ENCODE measurements at places on chromosomes 7 and 10.

DNA sequence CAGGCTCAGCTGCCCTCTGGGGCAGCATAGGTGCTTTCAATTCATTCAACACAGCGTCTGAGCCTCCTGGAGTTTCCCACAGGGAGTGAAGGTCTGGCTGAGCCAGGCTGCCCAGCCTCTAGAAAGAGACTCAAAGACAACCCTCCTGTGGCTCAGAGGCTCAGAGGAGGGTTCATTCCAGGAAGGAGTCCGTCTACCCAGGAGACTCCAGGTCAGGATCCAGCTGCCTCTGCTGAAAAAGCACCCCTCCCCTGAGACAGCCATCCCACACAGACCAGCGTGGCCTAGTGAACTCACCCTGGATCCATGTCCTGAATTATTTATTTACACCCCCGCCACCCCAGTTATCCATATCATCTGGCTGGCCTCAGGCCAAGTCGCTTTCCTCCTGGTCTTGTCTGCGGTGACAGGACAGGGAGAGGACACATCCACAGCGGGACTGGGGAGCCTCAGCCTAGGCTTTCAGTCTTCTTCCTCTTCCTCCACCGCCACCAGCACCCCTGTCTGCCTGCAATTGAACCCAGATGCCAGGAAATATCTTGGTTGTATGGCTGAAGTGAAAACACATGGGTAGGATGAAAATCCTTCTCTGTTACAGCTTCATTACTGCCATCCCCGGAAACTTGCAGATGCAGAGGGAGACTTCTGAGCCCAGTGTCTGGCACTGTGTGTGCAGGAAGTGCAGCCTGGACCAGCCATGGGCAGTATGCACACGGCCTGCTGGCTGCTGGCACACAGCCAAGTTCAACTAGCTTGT lies 44.0 kb upstream of the COL13A1 start:
- DNase-seq: peak; percentile 51

DNA sequence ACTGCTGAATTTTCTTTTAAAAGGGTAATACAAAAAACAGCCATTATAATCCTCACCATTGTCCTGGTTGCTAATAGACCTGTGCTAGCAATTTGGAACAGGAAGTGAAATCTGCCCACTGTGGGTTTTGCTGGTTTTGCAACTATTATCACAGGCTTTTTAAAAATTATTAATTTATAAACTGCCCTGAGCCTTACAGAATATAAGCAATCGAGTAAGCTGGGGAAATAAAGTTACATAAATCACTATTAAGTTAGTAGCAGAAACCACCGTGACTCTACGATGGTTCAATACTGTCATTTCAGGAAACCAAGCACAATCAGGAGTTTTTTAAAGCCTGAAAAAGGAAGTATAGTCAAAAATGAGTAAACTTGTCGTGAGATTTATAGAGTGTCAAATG lies 62.3 kb downstream of the TMEM26 start:
- DNase-seq: no peak

DNA sequence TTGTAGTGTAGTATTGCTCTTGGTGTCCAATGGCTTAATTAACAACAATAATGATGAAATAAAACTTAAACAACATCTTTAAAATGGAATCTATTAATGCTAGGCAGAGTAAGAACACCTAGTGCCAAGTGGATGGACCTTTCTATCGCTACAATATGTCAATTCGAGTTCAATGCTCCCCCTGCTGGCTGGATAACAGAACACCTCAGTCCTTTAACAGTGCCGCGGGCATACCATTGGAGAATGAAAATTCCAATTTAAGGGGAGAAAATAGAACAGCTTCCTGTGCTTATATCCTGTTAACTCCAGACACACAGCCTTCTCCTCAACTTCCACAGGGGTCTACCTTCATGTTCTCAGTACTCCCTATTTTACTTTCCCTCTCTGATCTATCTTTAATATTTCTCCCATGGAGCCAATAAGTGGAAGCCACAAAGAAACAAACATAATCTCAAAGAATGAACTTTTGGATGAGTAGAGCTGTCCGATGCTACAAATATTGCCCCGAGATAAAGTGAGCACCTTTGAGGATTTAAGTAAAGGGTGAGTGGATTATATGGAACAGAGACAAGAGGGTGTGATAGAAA lies 41.4 kb downstream of the COL1A2 start:
- peak; percentile 80 for DNase-seq

- DNase-seq: no peak
These were observed 12.6 kb downstream of the SYPL1 start for GRCh38 chr7:106099539-106099938.

GRCh38 chr7:16172366-16172765 lies 249.0 kb downstream of the CRPPA start:
- DNase-seq: no peak

- DNase-seq: peak; percentile 83
These were observed 7.6 kb downstream of the AEBP1 start for GRCh38 chr7:44111761-44112160.

GRCh38 chr10:1200866-1201807 lies 145.0 kb downstream of the WDR37 start:
- peak; percentile 9 for DNase-seq

GRCh38 chr7:30347226-30348082 lies 63.1 kb downstream of the ZNRF2 start:
- no peak for DNase-seq

GRCh38 chr10:31134311-31134952 lies 102.8 kb upstream of the ZNF438 start:
- no peak for DNase-seq

DNA sequence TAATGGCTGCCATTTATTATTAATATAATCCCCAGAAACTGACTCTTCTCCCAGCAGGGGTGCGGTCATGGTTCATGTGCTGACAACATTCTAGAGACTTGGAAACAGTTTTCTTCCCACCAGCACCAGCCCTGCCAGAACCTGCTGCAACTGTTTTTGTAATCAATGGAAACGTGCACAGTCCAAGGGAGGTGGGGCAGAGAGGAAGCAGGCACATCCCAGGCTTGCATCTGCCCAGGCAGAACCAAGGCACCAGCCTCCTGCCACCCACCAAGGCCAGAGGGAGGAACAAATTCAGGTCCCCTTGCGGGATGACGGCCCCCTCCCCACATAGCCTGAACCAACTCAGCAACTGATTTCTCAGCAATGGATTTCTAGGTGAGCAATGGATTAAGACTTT lies 119.0 kb downstream of the OAT start:
- no peak for DNase-seq

- DNase-seq: no peak
These were observed 35.4 kb downstream of the CCDC186 start for GRCh38 chr10:114138581-114138980.

DNA sequence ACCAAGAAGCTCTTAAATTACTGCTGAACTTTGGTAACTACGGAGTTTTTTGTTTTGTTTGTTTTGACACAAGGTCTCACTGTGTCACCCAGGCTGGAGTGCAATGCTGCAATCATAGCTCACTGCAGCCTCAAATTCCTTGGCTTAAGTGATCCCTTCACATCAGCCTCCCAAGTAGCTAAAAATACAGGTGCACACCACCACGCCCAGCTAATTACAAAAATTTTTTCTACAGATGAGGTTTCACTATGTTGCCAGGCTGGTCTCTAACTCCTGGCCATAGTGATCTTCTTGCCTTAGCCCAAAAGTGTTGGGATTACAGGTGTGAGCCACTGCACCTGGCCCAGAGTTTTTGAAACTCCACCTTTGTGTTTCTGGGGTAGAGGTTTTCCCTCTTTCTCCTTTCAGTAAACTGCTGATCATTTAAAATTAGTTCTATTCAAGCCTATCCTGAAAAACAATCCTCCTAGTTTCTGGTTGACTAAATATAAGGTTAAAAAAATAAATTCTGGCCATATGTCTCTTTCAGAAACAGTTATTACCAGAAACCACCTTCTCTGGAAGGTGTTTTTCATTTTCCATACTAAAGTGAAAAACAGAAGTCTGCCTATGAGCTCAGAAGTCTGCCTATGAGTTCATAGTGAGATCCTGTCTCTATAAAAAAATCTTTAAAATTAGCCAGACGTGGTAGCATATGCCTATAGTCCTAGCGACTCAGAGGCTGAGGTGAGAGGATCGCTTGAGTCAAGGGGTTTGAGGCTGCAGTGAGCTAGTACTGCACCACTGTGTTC lies 63.9 kb downstream of the VOPP1 start:
- DNase-seq: no peak

- peak; percentile 60 for DNase-seq
These were observed 145.5 kb downstream of the FANK1 start for GRCh38 chr10:126041804-126042231.

DNA sequence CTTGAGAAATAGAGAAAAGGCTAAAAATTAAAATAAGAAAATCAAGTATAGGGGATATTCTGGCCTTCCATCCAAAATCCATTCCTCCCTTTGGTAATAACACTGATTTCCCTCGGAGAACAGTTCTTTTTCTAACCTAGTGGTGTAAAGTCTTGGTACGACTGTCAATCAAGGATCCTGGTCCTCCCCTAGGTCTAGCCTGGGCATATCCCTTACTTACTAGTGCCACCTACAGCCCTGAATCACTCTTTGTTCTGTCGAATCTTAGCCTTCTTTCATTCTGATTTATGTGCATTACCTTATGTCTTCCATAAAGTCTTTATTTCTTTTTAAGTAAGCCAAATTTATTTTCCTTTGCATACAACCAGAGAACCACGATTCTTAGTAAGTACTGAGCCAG lies 298.7 kb upstream of the LRRTM3 start:
- DNase-seq: no peak

DNA sequence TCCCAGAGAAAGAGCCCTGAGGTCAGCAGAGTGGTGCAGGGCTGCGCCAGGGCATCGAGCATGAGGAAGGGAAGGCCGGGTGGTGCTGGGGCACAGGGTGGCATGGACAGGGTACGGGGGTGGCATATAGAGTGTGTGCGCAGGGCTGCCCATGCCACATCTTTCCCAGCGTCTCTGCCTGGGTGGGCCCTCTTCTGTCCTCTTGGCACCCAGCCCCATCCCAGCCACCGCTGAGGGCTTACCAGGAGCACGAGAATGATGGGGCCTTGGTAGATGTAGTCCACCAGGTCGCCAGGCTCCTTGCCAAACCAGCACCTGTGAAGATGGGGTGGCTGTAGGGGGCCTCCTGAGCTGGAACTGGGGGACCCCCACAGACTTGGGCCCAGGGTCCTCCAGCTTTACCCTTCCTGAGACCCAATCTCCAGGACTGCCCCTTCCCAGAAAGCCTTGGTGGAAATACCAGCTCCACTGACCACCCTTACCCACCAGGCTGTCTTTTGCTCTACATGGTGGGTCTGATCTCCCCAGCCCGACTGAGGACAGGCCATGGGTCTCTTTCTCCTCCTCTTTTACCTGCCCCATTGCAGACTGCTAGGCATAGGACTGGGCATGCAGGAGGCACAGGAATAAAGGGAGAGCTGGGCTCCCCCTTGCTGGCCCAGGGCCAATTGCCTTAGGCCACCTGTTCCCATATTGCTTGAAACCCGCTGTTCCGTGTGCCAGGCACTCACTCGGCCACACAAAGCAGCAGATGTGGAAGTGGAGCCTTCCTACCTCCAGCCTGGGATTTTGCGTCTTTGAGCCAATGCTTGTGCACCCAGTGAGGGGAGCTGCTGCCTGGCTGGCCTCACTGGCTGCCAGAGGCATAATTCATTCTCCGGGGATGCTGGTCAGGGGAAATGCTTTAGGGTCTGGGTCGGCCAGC lies 21.7 kb downstream of the CRHR2 start:
- DNase-seq: no peak

- DNase-seq: no peak
These were observed 77.6 kb downstream of the CLRN3 start for GRCh38 chr10:127815147-127815546.

DNA sequence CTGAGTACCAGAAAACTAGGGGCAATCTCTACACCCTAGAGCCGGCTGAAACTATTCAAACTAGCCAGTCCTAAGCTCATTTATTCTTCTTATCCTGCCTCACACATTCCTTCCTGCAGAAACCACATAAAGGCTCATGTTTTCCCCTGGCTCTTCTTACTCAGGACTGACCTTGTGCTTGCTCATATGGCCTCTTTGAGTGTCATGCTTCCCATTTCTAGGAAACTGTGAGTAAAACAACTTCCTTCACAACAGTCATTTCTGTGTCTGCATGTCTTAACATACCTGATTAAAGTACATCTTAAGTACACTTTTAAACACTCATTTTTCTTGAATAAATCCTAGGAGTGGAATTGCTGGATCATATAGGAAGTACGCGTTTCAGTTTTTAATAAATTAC lies 52.3 kb upstream of the KIAA1217 start:
- DNase-seq: no peak

- DNase-seq: no peak
These were observed 16.1 kb upstream of the NDST2 start for GRCh38 chr10:73827346-73828089.

DNA sequence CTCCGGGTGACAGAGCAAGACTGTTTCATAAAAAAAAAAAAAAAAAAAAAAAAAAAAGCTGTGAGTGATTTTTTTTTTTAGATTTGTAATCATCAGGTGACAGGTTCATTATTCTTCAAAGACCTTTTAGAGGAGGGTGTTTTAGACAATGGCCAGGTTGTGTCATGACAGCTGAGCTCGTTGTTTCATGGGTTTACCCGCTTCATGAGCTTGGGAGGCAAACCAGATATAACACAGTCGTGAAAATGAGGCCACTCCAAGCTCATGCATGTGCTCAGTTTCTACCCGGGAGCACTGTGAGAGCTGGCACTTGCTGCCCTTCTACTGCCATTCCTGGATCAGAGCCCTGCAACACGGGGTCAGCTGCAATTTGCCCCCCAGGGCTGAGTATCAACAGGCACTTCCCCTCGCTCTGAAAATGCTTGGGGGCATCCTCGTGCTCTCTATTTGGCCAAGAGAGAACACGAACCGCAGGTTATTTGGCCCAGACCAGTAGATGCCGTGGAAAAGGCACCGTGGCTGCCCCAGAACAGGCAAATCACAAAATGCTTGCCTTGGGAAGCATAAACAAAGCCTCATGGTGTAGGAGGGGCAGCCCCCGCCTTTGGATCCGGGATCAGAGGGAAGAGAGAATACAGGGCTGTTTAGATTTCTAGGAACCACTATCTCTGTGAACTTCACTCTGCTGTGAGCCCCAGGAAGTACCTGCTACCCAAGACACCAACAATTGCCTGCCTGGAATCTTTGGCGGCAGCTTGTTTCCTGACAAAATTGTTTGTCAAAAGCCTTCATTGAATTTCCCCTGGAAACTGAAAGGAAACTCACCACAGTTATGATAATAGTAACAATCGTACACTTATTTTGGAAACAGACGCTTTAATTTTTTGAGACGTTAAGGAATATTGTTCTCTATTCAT lies 371.0 kb downstream of the FRMD4A start:
- no peak for DNase-seq
